Naive B cell (primary cell): ENCODE measurements at places on chromosomes 2 and 18. TPM values are rescaled to one million over a fixed set of nuclear protein-coding genes. Genes with fewer than 3 reads are reported as not detected.

- H3K4me1 ChIP-seq: peaks cover 25% of the 10 kb centered on the region
- H3K36me3 ChIP-seq: no peaks in the 10 kb centered on the region
- peak overlapping the region; percentile 87 for H3K27ac ChIP-seq
- DNase-seq: peak; percentile 57
These were observed 10.1 kb upstream of the LCLAT1 start for GRCh38 chr2:30436859-30437435.

- no peaks in the 10 kb centered on the region for H3K4me1 ChIP-seq
- no peaks in the 10 kb centered on the region for H3K36me3 ChIP-seq
- no peak overlapping the region for H3K4me3 ChIP-seq
These were observed 38.5 kb upstream of the PDCL3 start for GRCh38 chr2:100524331-100524730.

DNA sequence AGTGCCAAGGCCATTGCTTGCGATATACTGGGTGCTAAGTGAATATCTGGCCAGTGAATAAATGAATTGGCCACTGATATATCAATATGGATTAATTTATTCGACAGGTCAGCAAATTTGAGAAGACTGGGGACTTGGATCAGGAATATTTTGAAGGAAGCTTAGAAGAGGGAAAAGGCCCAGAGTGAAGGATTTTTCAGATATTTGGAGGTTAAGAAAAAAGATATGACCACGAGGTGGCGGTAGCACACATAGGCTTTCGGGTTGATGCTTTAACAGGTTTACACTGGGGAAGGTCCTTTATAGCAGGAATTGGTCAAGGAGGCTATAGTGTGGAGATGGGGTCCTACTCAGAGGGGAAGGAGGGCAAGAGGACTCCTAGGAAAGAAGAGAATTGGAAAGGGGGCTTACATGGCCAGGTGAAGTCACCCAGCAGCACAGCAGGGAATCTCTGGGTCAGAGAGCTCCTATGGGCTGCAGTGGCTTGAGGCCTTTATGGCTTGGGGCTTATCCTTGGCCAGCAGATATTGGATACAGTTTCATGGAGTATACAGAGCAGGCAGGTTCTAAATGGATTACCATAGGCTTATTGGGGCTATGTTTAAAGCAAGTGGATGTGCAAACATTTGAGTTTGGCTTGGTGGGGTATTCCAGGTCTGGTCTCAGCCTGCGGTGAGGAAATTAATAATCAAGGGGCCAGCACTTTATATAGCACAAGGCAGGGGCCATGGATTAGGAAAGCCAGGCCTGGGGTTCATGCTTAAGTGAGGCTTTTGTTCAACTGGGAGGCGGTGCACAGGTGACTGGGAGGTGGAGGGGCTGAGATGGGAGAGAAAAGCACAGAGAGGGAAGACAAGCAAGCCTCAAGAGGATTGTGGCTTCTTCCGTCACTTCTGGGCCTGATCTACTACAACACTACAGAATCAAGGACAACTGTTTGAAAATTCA, 9.7 kb downstream of the IL1RN start:
- H3K4me3 ChIP-seq: no peak overlapping the region
- peak; percentile 37 for DNase-seq
- H3K27me3 ChIP-seq: no peaks in the 10 kb centered on the region
- peaks cover 24% of the 10 kb centered on the region for H3K4me1 ChIP-seq

DNA sequence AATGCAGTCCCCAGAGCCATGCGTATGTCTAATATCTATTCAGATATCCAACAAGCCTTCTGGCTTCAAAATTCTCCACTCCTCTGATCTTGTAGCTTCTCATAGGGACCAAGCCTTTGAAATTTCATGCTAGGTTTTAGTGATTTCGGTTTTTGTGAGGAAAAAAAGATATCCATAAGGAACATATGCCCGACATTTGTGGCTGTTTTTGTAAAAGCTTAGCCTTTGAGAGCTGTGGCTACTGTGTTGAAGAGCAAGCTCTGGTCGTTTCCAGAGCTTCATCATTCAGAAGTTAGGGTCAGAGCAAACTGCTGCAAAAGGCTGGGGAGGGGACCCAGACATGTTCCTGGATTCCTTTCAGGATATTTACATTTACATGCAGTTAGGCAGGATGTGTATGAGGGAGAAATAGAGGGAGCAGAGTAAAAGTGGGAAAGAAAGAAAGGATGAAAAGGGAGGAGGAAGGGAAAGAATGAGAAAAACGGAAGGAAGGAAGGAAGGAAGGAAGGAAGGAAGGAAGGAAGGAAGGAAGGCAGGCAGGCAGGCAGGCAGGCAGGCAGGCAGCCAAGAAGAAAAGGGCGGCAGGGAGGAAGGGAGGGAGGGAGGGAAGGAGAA, 70.2 kb downstream of the NCKAP5 start:
- no peak for DNase-seq
- no peak overlapping the region for H3K27ac ChIP-seq
- peaks cover 6% of the 10 kb centered on the region for H3K27me3 ChIP-seq
- no peaks in the 10 kb centered on the region for H3K4me1 ChIP-seq

DNA sequence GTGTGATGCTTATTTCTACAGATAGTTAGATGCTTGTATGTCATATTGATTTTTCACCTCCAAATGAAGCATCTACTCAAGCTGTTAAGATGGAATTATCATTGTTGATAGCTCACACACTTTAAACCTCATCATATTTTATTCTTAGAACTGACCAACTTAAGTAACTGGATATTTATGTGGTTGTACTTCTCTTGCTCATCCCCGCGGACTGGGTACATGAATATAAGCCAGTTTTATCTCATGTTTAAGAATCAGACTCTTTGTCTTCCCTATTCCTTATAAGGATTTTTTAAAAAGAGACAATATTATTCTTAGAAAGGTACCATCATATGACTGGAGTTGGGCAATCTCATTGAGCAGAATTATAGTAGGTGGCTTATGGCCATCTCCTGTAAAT, 358.7 kb downstream of the DSC3 start:
- no peak for DNase-seq
- no peaks in the 10 kb centered on the region for H3K36me3 ChIP-seq
- H3K4me1 ChIP-seq: no peaks in the 10 kb centered on the region
- no peaks in the 10 kb centered on the region for H3K27me3 ChIP-seq
- no peak overlapping the region for H3K27ac ChIP-seq
- H3K4me3 ChIP-seq: no peak overlapping the region

The IL36G gene
- not detected for polyA plus RNA-seq

DNA sequence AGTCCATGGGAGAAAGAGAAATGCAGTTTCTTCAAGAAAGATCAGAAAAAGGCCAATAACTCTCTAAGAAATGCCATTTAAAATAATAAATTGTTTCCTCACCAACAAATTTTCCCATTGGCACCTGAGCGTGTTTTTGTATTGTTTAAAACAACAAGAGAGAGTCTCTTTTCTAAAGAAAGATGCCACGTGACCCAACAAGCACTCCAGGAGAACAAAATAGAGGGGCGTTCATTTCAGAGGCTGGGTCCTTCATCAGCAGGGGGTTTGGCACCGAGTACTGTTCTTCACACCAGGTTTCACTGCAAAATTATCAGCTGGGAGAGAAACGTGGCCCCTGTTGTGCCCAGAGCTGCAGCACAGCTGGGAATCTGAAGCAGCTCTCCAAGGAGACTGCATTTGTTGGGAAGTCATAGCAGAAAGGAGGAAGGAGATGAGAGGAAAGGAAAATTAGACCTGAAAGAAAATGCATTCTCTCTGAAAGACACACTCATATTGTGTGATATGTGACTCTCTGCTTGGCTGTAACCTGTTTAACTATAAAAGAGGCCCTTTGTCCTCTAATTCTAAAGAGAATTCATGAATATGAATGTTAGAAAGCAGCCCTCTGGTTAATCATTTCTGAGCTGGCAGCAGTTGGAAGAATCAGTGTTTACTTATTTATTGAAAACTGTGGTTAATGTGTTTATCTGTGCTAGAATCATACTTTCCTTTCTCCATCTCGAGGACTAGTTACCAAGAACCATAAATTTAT, 205.3 kb upstream of the CDH20 start:
- DNase-seq: no peak
- no peaks in the 10 kb centered on the region for H3K27me3 ChIP-seq
- H3K27ac ChIP-seq: no peak overlapping the region
- no peak overlapping the region for H3K4me3 ChIP-seq
- no peaks in the 10 kb centered on the region for H3K4me1 ChIP-seq

DNA sequence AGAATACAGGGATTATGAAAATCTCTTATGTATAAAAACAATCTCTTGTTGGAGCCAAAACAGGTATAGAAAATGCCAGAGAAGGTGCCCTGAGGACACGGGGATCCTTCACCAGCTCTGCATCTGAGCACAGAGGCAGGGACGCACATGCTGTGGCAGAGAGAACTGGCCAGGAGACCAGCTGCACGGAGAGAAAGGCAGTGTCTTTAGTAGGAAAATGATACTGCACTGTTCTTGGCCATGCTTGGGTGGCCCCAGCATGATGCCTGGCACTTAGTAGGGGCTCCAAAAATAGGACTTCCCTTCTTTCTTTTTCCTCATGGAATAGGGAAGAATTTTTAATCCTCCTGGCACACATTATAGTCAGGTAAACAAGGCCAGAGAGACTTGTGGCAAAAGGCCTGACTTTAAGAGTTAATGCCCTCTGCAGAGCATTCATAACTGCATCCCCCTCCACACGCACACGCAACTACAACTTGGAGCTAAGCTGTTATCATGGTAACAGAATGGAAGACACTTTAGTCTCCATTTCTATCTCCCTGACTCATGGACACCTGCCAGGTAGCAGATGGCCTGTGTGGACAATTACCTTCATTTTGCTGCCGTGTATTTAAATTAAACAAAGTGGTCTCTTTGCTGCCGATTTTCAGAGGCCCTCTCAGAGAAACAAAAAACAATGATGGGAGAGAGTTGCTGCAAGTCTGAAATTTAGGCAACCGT, 59.7 kb upstream of the DNMT3A start:
- H3K4me3 ChIP-seq: peak overlapping the region; percentile 45
- H3K27ac ChIP-seq: peak overlapping the region; percentile 44
- peaks cover 84% of the 10 kb centered on the region for H3K4me1 ChIP-seq
- DNase-seq: no peak

DNA sequence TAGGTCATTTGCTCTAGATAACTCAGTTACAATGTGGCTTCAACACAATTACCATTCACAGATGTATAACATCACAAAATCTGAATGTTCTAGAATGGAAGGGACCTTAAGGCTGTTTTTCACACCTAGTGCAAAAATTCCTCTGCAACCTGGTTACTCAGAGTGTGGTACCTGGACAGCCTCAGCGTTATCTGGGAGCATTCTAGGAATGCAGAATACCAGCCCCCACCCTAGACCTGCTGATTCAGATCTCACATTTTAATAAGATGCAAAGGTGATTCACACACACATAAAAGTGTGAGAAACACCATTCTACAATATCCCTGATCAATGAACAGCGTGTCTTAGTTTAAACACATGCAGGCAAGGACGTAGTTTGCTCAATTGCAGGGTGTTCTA, 233.1 kb downstream of the TDRD15 start:
- DNase-seq: no peak
- no peaks in the 10 kb centered on the region for H3K4me1 ChIP-seq
- no peaks in the 10 kb centered on the region for H3K27me3 ChIP-seq
- no peak overlapping the region for H3K27ac ChIP-seq
- H3K4me3 ChIP-seq: no peak overlapping the region

- H3K27me3 ChIP-seq: no peaks in the 10 kb centered on the region
- DNase-seq: no peak
- H3K4me3 ChIP-seq: no peak overlapping the region
- peak overlapping the region; percentile 2 for H3K27ac ChIP-seq
- H3K4me1 ChIP-seq: no peaks in the 10 kb centered on the region
These were observed 236.1 kb downstream of the TWIST2 start for GRCh38 chr2:239084007-239084406.

The FAP gene
- not detected for polyA plus RNA-seq
